Hypothalamus (tissue), 51 donors: ENCODE measurements at places on chromosomes 6 and 20.

- DNase-seq, result no peak
Observed at GRCh38 chr6:57182017-57182432, 9.9 kb downstream of the BAG2 start.

- DNase-seq, result peak; percentile 63
Observed at GRCh38 chr6:32968867-32969684, 682 bp downstream of the BRD2 start.

- no peak for DNase-seq
Observed at GRCh38 chr6:118931436-118931835, 3.5 kb downstream of the MCM9 start.

GRCh38 chr6:150208611-150209352, 65.9 kb downstream of the PPP1R14C start:
- DNase-seq, result no peak

- no peak for DNase-seq
Observed at GRCh38 chr6:137033828-137034227, 10.9 kb downstream of the IL20RA start.

DNA sequence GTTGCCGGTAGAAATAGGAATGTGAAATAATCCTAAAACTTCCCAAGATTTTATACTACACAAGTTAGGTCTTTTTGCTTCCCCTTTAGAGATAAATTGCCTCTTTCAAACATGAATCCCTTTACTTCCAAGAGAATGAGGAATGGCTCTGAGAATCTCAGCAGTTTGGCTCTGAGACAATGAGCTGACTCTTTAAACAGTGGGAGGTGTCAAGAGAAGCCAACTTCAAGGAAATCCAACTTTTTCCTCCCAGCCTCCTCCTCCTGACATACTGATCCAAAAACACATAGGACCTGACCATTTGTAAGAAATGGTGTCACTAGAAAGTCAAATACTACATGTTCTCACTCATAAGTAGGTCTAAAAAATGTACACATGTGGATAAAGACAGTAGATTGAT, 154.2 kb downstream of the ALDH8A1 start:
- no peak for DNase-seq

DNA sequence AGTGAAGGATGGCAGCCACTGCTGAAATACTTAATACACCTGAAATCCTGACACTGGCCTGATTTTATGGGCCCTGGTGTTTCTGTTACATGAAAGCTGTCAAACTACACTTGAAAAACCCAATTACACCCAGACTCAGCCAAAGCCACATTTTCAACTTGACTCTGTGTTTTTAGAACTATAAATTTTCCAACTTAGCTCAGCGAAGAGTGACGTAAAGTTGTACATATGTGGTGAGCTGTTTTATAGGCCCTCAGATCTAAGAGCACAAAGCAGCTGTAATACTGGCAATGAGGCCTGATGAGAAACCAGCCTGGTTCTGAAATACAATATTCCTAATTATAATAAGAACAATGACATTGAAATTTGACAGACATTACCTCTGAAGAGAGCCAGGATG, 18.6 kb downstream of the SCML4 start:
- DNase-seq, result no peak

DNA sequence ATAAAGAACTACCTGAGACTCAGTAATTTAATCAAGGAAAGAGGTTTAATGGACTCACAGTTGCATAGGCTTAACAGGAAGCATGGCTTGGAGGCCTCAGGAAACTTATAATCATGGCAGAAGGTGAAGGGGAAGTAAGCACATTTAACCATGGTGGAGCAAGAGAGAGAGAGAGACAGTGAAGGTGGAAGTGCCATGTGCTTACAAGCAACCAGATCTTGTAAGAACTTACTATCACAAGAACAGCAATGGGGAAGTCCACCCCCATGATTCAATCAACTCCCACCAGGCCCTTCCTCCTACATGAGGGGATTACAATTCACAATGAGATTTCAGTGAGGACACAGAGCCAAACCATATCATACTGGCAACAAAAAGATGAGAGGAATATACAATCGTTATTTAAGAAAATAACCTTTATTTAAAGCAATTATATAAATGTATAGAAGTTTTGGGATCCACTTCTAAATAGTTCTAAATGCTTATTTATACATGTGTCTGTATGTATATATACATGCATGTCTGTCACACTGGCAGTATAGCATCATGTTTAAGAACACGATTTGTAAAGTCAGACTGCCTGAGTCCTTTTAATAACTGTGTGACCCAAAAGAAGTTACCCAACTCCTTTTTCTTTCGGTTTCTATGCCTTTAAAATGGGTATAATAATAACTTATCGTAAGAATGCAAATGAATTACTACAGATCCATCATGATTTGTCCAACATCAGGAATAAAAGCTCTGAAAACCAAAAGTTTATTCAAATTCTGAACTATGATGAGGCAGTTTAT, 255.7 kb upstream of the THEMIS start:
- no peak for DNase-seq

DNA sequence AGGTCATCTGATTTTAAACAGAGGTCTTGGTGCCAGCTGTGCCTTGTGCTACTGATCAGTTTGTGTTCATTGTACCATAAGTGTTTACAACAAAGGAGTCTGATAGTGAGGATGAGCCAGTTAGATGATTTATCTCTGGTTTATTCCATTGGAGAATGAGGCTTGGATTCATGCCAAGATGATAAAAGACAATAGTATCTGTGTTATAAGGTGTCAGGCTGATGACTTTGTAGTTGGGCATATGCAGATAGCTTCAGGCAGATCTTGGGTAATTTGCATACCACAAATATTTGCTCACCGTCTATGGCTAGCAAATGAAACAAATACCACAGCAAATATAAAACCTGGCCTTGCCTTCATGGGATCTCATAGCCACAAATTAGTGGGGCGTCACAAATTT, 43.3 kb upstream of the PHACTR2 start:
- DNase-seq, result no peak

DNA sequence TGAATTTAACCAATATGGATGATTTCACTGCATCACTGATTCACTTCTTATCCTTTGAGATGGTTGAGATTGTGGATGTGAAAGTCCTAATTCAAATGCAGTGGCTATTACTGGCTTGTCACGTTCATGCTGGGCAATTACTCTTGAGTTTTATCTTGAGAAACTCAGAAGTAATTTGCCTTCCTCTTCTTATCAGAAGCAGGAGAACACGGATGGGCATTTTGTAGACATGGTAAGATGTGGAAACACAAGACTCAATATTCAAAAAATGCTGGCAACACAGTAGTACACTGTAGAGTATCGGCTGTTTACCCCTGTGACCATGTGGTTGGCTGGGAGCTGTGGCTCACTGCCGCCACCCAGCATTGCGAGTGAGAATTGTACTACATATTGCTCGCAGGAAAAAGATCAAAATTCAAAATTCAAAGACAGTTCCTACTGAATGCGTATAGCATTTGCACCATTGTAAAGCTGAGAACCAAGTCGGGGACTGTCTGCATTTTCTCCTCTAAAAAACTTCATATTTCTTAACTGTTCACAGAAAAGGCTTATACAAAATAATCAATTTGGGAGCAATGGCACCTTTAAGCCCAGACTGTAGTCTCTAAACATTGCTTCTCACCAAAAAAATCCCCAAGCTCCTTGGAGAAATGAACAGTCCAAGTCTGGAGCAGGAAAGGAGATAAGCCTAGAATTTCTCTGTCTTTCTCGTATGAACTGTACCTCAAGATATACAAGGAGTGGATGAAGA, 61.9 kb upstream of the ELOVL5 start:
- DNase-seq, result peak; percentile 54

GRCh38 chr20:41650231-41650948, 32.2 kb upstream of the CHD6 start:
- no peak for DNase-seq

GRCh38 chr6:101722471-101722870, 329.0 kb downstream of the GRIK2 start:
- no peak for DNase-seq

GRCh38 chr6:111683157-111683556, 77.5 kb upstream of the TRAF3IP2 start:
- DNase-seq, result no peak

DNA sequence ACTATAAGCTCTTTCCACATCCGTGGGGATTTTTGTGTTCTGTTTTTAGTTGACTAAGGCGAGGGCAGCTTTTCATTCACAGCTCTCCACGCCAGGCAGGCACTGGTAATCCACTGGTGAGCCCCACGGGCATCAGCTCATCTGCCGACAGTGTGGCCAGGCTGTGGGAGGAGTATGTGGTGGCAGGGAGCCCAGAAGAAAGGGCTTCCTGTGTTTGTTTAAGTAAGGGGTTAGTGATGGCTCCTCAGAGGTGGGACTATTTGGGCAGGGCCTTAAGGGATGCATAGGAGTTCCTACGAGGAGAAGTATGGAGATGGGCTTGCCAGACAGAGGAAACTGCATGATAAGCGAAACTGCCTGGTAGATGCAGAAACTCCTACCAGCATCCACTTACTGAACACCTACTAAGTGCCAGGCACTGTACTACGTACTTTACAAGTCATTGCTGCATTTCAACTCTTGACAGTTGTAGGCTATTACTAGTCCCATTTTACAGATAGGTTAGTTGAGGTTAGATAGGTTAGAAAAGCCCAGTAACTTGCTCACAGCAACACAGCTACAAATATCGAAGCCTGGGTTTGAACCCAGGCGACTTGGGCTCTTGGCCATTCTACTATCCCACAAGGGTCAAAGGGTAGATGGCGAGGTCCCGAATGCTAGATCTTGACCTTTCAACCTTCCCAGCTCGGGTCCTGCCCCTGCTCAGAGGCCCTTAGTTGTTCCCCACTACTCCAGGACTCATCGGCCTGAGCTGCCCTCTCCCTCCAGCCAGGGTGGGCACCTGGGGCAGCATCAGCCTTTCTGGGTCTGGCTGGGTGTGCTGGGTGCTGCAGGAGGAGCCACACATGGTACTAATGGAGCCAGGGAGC, 55.1 kb downstream of the CEBPB start:
- no peak for DNase-seq

DNA sequence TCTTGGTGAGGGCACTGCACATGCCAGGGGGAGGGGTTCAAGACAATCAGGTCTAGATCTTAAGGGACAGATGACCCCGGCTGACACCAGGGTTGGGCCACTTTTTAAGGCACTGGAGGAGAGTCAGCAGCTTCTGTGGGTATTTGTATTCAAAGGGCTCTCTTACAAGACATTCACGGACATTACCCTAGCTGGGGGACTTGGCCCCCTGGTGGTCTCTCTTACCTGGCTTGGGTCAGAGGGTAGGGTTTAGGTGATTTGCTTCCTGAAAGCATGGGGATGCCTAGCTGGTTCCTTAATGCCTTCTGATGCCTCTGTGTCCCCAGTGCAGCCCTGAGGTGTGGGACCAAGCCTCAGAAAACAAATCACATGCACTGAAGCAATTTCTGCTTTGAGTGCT, 354.7 kb downstream of the CDC5L start:
- no peak for DNase-seq

GRCh38 chr6:125953502-125953875, 3.1 kb upstream of the HINT3 start:
- no peak for DNase-seq

GRCh38 chr6:124955108-124955856, 7.0 kb upstream of the RNF217 start:
- DNase-seq, result no peak

DNA sequence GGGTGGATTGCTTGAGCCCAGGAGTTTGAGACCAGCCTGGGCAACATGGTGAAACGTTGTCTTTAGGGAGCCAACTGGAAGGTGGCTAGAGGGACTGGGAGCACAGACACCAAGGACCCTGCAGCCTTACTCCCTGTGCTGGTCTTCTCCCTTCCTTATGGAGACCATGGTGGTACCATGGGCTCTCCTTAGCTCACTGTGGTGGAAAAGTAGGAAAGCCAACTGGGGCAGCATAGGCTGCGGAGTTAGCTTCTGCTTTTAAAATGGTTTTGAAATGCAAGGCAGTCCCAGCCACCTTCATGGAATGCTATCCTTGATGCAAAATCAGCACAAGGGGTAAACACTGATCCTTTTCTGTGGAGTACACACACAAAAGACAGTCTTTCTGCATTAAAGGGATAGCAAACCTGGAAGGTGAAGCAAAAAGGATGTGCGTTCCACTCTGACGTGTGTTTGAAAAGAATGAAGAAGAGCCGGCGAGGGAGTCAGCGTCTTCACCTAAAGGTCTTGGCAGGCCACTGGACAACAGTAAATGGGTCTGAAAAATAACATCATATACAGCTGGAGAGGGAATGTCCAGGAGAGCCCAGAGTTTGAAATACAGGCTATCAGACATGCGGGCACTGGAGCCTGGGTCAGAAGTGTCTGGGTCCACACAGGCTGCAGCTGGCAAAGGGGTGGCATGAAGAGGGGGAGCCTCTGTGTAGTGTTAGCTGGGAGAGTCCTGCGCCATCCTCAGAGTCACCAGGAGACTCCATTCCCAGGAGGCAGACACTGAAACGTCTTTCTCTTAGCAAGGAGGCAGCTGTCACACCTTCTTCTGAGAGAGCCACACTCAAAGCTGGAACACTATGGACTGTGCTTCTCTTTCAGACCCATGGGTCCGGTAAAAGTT, 58.5 kb downstream of the GPR6 start:
- no peak for DNase-seq

- no peak for DNase-seq
Observed at GRCh38 chr20:60585651-60586050, 627.4 kb downstream of the CDH26 start.

DNA sequence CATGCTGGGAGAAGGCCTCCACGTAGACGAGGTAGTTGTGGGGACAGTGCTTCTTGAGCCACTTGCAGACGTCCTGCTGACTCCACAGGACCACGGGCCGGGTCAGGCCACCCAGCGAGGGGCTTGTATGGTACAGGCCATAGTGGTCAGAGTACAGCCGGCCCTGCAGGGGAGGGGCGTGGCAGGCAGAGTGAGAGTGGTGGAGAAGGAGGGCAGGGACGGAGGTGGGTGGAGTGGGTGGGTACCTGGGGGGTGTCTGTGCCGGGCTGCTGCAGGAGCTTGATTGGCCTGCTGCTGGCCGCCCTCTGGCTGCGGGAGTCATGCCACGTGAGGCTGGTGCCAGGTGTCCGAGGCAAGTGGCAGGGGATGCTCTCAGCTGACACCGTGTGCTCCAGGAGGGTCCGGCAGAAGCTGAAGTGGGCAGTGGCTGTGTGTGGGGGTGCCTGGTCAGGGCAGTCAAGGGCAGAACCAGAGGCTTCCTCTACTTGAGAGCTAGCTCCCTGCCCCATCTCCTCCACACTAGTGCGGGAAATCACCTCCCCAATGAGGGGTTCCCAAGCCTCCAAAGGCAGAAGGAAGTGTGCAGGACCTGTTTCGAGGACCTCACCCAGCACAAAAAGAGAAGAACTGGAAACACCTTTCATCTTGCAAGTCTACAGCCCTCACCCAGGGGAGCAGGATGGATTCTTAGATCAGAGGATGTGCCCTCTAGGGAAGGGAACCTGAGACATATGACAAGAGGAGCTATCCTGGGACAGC, 2.3 kb downstream of the SAMD10 start:
- no peak for DNase-seq

- no peak for DNase-seq
Observed at GRCh38 chr20:63753381-63753780, 13.8 kb downstream of the SLC2A4RG start.

DNA sequence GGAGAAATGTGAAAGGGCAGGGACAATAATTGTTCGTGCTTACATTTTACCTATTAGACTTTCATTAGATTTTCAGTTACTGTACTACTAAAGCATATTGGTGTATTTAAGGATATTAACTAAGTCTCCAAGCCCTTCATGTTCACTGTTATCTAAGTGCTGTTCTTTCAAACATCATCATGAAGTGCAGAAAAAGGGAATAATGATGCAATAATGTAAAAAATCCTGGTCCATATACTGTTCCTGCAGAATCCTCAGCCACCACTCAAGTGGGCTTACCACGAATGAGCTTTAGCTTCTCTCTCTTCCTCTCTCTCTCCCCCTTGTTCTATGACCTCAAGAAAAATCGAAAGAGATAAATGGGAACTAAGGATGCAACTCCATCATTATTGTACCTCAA, 600.7 kb downstream of the UTRN start:
- no peak for DNase-seq

- DNase-seq, result no peak
Observed at GRCh38 chr6:31567531-31568370, 4.3 kb upstream of the LTA start.
